ENCODE measurements at places on chromosomes 16 and 17. TPM values are rescaled to one million over a fixed set of nuclear protein-coding genes. Genes with fewer than 3 reads are reported as not detected.

SKAP1 gene
- total RNA-seq = 93.8 TPM

GGT6 gene
- not detected for total RNA-seq

- H3K4me1 ChIP-seq = peaks cover 56% of the 10 kb centered on the region
- H3K27me3 ChIP-seq = peaks cover 48% of the 10 kb centered on the region
- H3K36me3 ChIP-seq = peaks cover 5% of the 10 kb centered on the region
- peak overlapping the region; percentile 94 for H3K4me3 ChIP-seq
- no peak overlapping the region for H3K27ac ChIP-seq
- DNase-seq = no peak
Measured at GRCh38 chr17:14298947-14299279, 2.0 kb upstream of the HS3ST3B1 start.

- DNase-seq = no peak
- no peaks in the 10 kb centered on the region for H3K36me3 ChIP-seq
- H3K4me3 ChIP-seq = no peak overlapping the region
- no peak overlapping the region for H3K27ac ChIP-seq
- peaks cover 17% of the 10 kb centered on the region for H3K4me1 ChIP-seq
Measured at GRCh38 chr16:53770641-53771040, 66.7 kb downstream of the FTO start.

DNA sequence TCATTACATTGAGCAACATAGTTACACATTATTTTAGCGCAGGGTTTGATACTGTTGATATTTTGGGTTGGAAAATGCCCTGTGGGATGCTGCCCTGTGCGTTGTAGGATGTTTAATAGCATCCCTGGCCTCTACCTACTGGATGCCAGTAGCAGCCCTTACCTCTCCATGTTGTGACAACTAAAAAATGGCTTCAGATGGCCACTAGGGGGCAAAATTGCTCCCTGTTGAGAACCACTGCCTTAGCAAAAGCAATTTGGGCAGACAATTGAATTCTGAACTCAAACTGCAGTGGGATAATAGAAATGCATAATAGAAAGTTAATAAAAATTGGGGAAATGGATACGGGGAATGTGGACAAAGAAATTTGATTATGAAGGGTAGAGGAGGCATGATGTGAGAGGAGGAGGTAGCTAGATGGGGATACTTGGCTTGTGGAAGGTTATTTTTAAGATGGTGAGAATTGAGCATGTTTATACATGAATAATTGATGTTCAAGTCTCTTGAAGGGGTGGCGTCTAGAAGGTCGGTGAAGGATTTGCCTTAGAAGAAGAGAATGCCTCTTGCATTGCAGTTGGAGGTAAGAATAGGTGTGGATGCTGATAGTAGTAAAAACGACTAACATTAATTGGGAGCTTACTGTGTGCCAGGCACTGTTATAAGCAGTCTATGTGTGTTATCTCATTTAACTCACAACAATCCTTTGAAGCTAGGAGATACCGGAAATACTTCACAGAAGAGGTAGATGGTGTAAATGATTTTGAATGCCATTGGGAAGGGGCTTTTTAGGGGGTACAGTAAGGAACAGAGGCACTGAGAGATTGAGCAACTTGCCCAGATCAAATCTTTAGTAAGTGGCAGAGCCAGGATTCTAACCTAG, 19.0 kb downstream of the HEATR9 start:
- no peaks in the 10 kb centered on the region for H3K27me3 ChIP-seq
- DNase-seq = peak; percentile 84
- peak overlapping the region; percentile 61 for H3K27ac ChIP-seq
